ENCODE measurements at places on chromosomes 2 and 18.

DNA sequence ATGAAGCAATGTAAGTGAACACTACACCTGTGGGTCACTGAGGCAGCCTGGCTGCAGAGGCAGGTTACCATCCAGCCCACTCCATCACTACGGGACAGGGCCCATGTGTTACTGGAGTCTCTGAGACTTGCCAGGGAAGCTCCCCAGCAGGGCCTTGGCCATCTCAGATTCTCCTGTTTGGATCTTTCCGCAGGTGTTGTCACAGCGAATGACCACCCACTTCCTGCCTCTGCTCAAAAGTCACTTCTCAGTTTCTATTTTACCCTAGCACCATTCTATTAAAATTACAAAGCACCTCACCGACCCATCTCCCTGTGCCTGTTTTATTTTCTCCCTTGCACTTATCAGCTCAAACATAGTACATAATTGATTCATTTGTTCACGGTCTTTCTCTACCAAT, 34.5 kb upstream of the L3MBTL4 start:
- H3K4me1 ChIP-seq = no peaks in the 10 kb centered on the region
- no peak overlapping the region for H3K27ac ChIP-seq
- DNase-seq = no peak
- no peaks in the 10 kb centered on the region for H3K36me3 ChIP-seq

GRCh38 chr2:53640466-53640865, 127.1 kb upstream of the CHAC2 start:
- no peaks in the 10 kb centered on the region for H3K4me1 ChIP-seq
- H3K27me3 ChIP-seq = no peaks in the 10 kb centered on the region
- H3K27ac ChIP-seq = no peak overlapping the region
- no peak for DNase-seq
- no peaks in the 10 kb centered on the region for H3K36me3 ChIP-seq

GRCh38 chr18:23609390-23610023, 23.2 kb upstream of the NPC1 start:
- no peak overlapping the region for H3K4me3 ChIP-seq
- DNase-seq = no peak
- no peak overlapping the region for H3K27ac ChIP-seq
- no peaks in the 10 kb centered on the region for H3K36me3 ChIP-seq
- no peaks in the 10 kb centered on the region for H3K27me3 ChIP-seq

DNA sequence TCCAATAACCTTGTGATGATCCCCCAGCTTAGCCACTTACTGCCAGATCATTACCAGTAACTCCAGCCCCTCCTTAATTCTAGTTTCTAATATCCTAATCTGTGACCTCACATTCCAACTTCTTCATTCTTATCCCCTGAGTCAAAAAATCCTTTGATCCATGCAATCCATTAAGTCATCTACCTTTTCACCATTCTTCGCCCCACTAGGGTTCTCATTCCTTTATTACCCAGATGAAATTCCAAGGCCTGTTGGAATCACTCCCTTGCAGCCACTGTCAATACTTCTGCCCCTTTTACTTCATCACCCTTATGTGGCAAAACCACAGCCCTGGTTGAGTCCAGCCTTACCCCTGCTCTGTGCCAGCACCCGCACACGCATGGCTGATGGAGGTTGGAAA, 20.3 kb upstream of the IL36G start:
- no peak overlapping the region for H3K27ac ChIP-seq
- H3K36me3 ChIP-seq = no peaks in the 10 kb centered on the region
- no peak overlapping the region for H3K4me3 ChIP-seq
- H3K4me1 ChIP-seq = no peaks in the 10 kb centered on the region
- no peaks in the 10 kb centered on the region for H3K27me3 ChIP-seq

All from right atrium auricular region (tissue), 2 donors.